Stimulated activated CD4-positive, alpha-beta T cell treated with anti-CD3 and anti-CD28 coated beads, TNF-alpha, amount 100 ng/mL, for 48 hours (primary cell): ENCODE measurements at places on chromosomes 7 and 10.

- DNase-seq, result no peak
These were observed 26.6 kb downstream of the RBM17 start for GRCh38 chr10:6115411-6115810.

DNA sequence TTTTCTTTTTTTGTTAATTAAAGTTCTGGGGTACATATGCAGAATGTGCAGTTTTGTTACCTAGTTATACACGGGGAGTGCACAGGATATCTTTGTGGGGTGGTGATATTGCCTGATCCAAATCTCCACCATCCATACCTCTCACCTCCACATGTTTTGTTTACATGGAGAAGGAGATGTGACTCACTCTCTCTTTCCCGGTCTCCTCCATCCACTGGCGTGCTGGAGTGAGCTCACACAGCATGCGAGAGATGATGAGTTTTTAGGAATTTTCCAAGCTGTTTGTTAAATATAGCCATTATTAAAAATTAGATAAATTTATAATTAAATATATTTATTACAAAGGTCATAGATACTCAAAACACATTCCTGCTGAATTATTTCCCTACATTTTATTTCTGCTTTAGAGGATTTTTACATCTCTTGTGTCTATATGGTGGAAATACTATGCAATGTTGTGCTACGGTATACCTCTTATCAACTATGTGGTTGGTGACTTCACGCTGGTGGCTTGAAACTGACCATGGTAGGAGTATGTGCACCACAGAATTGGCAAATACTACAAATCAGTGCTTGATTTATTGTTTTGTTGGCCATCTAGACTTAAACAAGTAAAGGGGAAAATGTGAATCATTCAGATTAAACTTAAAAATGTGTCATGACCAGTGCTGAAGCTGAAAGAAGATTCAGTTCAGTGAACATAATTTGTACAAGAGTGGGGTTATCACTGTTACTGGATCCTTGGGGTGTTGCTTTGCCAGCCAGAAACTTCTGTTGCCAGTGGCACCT is 107.9 kb upstream of the FAM180A start:
- no peak for DNase-seq

DNA sequence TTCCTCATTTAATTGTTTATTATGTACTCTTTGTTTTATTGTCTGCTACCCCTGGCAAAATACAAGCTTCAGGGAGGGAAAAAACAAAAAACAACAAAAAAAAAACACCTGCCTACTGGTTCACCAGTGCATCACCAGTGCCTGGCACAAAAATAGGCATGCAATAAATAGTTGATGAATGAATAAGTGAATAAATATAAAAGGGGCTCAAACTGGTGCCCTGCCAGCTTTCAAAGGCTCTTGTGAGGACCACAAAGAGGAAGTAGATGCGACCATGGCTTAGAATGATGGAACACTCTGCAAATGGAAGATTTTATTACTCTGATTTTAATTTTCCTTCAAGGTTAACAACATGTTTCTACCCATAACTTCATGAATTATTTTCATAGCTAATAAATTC is 213.0 kb upstream of the INHBA start:
- no peak for DNase-seq

DNA sequence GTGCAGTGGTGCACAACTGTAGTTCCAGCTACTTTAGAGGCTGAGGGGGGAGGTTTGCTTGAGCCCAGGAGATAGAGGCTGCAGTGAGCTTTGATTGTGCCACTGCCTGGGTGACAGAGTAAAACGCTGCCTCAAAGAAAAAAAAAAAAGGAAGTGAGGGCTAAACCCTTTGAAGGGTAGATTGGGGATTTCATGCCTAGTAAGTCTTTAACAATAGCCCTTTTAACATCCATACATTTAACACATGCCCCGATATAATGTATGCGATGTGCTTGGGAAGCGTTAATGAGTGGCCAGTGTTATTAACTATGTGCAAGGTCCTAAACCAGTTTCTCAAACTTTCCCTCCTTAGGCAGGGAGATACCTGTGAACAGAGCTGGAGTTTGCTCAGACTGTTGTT is 229.2 kb upstream of the HPS1 start:
- DNase-seq, result no peak

DNA sequence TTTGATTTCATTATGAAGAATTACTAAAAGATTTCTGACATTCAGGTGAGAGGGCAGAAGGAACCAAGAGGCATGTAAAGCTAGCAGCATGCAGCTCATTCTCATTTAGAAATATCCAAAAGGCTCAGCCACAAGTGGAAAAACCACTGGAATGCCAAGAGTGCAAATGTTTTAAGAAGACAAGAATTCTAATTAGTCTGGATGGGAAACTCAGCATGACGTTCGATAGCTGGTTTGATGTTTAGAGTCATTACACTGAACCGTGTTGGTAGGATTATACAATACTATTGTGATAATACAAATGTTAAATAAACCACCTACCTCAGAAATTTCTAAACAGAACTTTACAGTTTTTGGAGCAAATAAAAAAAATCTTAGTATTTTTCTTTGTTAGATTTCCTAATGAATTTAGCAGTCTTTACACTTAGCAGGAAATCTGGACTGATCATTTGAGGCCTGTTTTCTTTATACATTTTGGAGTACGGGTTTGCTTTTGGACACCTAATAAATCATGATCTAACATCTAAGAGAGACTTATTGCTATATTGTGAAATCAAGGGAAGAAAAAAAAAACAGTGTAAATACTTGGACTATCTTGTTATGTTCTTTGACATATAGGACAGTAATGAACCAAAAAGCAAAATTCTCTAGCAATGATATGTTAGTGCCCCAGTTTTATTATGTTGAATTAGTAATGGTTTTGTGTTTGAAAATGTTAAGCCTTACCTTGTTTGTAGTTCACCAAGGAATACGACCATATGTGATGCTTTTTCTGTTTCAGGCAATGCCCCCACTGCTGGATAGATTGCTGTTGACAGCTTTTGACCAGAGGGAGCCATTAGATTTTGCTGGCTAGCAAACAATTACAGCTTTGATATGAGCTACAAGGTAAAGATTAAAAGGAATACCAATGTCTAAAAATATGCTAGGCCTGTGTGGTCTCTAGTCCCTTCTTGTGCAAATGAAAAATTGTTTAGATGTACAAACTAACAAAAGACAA is 354.1 kb upstream of the SEMA3A start:
- no peak for DNase-seq

- DNase-seq, result no peak
These were observed 18.3 kb downstream of the ANKMY2 start for GRCh38 chr7:16627236-16627635.

- no peak for DNase-seq
These were observed 410.4 kb downstream of the INHBA start for GRCh38 chr7:41292487-41292886.

DNA sequence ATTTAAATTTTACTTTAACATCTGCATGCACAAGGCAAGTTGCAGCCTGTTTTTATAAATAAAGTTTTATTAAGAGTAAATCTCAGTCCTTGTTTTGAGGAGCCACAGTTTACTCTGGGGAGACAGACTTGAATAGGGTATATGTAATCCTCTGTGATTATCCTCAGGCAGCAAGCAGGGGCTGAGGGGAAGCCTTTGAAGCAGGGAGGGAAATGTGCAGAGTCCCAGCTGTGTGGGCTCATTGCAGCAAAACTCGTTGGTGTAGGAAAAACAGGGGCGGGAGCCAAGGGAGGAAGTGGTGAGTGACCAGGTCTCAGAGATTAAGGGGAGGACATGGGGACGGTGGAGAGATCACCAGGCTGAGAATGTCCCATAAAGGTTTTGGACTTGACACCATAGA is 34.3 kb upstream of the SMC3 start:
- DNase-seq, result no peak

GRCh38 chr10:97154162-97154561 is 31.6 kb downstream of the SLIT1 start:
- no peak for DNase-seq

DNA sequence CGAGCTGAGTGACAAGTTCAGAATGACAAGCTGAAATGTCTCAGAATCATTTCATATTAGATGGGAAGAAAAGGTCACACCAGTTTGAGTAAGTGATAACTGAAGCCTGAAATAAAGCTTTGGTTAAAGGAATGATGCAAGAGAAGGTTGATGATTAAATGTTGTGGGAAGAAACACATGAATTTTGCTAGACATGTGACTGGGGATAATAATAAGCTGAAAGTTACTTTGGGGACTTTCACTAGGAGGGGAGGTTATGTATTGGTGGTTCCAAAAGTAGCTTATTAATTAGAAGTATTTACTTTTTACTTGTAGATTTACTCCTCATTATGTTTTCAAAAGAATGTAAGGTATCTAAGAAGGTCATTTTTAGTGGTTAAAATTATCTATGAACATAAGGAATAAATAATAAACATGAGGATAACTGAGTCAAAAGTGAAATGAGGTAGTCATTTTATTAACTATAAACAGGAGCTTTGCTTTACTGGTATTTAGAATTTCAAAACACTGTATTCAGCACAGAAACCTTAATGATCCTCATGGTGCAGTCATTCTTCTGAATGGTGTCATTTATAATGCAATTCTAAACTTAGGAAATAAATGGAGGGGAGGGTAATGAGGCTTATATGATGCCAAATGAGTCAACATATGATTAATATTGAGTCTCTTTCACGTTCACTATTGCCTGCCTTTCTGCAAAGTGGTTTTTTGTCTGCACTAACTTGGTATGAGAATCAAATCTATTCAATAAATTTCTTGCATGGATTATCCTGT is 63.7 kb downstream of the PRKG1 start:
- no peak for DNase-seq

DNA sequence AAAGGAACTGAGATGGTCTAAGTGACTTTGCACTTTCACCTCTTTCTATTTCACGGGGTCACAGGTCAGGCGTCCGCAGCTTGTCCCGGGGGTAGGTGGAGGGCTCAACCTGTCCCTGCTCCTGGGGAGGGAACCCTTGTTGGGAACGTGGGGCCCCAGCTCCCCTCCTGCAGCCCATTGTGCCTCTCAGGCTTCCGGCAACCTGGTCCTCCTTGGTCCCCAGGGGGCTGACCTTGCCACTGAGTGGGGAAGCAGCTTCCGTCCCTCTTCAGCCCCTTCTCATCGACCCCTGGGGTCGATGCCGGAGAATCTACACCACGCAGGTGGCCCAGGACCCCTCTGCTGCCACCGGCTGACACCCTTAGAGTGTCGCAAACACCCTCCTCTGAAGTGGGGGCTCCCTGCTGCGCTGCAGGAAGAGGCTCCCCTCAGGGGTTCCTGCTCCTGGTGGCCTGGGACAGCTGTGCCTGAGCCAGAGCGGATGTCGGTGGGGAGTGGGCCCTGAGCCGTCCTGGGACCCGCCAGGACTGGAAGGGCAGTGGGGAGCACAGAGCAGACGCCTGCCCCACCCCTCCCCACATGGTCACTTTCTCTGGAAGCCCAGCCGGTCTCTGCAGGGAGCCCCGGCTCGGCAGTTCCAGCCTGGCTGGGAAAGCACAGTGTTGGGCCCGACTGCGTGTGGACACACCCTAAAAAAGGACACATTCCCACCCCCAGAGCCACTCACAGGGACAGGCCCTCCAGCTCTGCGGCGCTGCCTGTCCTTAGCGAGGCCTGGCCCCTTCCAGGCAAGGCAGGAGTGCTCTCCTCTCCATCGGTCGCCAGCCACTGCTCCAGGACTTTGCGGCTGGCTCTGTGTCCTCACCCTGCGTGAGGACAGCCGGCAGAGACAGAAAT is 357.5 kb upstream of the SHH start:
- no peak for DNase-seq

DNA sequence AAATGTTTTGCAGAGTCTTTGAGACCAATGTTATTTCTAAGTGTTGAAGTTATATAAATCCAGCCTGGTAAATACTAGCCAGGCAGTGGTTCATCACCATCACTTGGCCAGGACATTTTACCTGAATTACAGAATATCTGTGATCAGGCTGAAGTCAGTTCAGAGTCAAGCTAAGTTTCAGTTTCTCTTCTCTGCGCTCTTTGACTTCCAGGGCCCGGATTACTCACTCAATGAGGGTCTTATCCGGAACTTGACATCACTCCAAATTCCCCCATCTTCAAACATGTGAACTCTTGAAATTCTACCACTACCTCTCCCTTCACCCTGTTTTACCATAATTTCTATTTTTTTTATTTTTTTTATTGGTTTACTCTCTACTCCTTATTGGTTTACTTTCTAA is 36.6 kb upstream of the CCAR1 start:
- no peak for DNase-seq

DNA sequence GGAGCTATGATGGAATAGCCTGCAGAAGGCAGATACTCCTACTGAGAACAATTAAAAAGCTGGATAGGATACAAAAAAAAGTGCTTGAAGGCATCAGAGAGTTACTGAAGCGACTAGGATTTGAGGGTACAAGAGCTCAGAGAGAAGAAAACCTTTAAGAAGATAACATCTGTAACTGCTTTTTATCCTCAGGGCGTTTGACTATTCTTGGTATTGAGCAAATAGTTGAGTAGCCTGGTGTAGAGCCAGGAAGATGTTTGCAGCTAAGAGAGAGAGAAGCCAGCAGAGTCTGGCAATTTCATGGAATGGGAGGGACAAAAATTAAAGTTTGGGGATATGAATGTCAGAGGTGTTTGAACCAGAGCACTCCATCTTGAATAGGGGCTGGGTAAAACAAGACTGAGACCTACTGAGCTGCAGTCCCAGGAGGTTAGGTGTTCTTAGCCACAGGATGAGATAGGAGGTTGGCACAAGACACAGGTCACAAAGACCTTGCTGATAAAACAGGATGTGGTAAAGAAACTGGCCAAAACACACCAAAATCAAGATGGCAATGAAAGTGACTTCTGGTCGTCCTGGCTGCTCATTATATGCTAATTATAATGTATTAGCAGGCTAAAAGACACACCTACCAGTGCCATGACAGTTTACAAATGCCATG is 428.8 kb downstream of the SH2D4B start:
- DNase-seq, result no peak

- DNase-seq, result no peak
These were observed 4.0 kb upstream of the CREB5 start for GRCh38 chr7:28408105-28408959.

- no peak for DNase-seq
These were observed 151.6 kb downstream of the SLC16A9 start for GRCh38 chr10:59558066-59558465.

DNA sequence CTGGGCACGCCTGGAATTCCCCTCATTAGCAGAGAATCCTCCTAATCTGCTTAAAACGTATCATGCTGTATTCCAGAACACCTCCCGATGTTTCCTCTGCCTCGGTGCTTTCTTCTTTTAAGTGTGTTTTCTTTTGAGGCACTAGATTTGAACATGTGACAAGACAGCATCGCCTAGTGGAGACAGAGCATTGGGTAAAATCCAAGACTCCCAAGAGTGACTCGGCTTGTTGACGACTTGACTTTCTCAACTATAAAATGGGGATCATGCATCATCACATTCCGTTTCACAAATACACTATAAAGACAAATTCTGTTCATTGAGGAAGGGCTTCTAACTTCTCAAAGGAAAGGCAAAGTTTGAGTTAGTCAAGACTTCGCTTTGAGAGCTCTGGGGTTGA is 105.6 kb upstream of the RNF32 start:
- no peak for DNase-seq

DNA sequence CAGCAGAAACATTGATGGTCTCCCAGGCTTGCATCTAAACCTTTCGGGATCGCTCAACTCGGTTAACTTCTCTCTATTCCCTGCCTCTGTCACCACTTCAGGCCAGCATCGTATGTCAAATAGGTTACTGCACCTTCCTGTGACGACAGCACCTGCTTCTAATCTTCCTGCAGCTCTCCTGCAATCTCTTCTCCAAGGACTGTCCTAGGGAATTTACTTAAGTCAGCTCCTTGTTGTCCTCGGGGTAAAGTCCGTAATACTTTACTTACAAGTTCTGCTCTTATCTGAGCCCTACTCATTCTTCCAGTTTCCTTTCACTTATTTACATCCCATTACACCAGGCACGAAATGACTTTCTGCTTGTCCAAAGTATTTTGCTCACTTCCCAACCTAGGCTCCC is 372.7 kb upstream of the AKR1E2 start:
- no peak for DNase-seq

- no peak for DNase-seq
These were observed 27.8 kb downstream of the A1CF start for GRCh38 chr10:50857579-50857978.
